MCF 10A (cell line): ENCODE measurements at places on chromosomes 1 and 21.

DNA sequence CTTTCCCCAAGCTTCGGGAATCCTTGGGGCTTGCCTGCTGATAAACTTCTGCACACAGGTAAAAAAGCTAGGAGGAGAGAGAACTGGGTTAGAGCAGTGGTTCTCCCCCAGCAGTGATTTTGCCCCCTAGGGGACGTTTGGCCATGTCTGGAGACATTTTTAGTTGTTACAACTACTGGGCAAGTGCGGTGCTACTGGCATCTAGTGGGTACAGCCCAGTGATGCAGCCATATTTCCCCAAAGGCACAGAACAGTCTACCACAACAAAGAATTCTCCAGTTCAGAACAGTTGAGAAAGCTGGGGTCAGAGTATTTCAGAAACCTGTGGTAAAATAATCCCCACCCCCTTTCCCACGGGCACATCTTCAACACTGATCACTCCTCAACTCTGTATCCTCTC, 41.3 kb downstream of the LRRC71 start:
- DNase-seq, result no peak

- DNase-seq, result no peak
Observed at GRCh38 chr1:202069662-202070061, 53.1 kb upstream of the GPR37L1 start.

DNA sequence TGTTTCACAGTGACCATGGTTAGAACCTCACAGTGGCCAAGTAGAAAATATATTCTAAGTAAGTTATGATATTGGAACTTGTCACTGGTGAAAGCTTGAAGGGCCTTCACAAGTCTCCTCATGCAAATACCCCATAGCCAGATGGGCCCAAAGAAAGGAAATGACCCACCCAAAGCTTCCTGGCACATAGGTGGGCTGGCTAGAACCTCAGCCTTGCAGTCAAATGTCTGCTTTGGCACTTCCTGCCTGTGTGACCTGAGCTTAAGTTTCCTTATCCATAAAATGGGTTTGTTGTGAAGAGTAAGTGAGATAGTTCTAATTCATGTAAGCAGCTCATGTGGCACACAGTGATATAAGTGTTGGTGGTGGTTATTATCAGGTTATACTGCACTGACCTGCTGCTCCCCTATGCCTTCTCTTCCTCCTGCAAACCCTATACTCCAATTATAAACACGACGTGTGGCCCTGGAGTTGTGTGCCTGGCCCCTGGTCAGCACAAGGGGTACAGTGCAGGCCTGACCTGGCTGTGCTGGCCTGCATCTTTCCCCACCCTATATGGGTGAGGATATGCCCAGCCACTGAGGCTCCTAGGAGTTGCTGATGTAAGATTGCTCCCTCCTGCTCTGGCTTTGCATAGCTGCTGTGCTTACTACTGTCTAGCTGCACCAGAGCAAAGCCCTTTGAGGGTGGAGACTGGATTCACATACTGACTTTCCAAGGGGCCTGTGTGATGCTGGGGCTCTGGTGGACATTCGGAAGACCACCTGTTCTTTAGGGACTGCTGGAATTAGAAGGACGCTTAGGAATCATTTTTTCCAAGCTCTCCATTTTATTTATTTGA, 4.7 kb upstream of the SLFNL1 start:
- no peak for DNase-seq

DNA sequence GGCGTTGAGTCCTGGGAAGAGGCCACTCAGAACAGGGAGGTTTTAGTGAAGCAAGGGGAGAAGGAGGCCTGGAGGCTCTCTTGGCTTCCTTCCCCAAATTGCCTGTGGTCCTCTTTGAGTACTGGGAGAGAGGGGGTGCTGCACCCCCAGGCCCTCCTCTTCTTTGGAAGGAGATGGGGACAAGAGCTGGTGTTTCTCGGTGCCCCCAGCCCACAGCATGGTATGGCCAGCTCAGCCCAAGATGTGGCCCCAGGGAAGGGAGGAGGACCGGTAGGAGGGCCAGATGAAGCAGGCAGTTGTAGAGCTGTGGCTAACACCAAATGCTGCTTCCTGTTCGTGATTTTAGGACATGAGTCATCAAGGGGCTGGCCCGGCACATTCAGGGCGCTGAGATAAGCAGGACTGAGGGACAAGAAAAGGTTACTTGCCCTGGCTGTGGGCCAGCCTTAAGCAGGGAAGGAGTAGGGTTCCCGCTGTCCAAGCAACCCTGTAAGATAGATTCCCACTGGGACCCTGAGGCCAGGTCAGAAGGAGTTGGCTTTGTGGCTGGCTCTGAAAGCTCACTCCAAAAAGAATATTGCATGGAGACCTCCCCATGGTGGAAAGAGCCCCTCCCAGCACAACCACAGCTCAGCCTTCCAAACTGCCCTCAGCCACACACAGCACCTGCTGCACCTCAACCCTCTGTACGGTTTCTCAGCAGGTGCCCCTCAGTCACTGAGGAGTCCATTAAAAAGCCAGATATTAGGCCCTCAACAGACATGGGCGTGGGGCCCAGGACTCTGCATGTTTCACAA, 4.9 kb upstream of the TNFRSF1B start:
- peak; percentile 91 for DNase-seq
